ENCODE measurements at places on chromosomes 3 and 15.

DNA sequence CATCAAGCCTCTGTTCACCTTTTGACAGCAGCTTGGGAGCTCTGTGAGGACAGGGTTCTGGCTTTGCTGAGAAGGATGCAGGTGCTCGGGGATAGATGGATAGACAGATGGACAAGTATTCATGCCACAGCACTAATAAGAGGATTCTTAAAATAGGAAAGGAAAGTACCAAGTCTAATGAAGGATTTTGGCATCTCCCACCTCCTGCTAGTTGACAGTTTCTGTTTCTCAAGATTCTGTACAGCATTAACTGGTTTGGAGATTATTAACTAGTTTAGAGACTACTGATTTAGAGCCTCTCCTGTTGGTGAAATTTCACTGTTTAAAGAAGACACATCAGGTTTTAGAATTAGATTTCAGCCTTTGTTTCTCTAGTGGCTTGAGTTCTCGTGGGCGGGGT is 152.3 kb downstream of the CACNA1D start:
- no peak for DNase-seq

- DNase-seq: no peak
Observed at GRCh38 chr3:116254541-116254940, 190.7 kb downstream of the LSAMP start.

DNA sequence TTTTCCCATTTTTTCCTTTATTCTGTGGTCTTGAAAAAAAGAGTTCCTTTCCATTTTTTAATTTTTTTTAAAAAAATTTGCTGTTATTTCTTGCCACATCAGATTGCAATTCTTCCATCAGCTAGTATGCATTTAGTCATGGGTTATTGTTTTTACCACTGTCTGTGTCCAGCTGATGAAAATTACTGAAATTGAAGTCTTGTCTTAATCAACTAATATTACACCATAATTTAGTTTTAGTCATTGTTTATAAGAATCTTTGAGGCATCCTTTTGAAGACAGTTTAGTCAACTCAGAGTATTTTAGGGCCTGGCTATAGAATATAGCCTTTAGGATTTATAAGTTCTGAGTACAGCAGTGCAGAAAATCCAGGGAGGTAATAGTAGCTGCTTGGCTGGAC is 172.1 kb downstream of the LRTM1 start:
- no peak for DNase-seq

DNA sequence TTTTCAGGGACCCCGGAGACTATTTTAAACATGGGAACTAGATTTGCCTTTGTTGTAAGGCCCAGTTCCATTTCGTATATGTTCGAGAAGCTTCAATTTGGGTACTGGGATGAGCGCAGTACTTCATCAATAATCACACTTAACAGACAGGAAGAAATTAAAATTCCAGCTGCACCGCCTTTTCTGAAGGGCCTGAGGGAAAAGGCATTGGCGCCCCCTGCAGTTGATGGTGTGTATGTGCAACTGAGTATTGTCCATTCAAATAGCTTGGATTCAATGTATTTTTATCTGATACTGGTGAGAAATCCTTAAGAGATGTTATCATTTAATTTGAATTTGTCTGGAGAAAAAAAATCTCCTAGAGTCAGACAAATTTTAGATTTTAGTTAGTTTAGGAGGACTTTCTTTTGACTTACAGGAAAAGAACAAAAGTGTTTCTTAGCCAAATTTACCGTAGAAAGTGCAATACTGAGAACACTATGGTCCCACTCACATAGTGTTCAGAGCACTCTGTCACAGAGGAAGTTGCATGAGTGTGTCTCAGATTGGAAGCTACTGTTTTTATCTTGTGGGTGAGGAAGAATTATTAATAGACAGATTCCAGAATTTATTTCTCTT is 5.4 kb upstream of the ALDH1A2 start:
- peak; percentile 33 for DNase-seq

- DNase-seq: no peak
Observed at GRCh38 chr3:62749130-62749529, 126.1 kb downstream of the CADPS start.

DNA sequence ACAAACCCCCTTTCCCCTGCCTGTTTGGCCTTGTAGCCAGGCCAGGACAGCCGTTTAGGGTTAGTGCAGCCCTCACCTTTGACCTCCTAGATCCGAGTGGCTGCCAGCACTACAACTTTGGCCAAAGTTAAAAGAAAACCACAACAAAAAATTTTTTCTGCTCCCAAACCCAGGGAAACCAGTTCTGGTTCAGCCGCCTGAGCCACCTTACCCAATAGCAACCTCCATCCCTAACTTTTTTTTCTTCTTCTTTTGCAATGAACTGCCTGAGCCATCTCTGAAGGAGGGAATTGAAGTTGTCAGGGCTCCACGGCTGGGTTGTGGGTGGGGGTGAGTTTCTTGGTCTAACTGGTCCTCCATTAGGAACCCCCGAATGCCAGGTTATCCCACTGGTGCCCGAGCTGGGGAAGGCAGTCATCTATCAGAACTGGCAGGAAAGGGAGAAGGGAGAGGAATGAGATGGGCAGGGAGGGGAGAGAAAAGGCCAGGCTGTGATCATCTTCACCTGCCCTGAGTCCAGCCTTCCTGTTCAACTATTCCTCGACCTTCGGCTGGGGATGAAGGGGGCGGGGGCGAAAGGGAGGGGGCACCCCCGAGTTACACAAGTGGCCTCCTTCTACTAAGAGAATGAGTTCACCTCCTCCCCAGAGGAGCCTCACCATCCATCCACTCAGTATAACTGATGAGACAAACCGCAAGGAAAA is 6.2 kb upstream of the NR2F2 start:
- DNase-seq: no peak

GRCh38 chr3:55059027-55059629 is 131.3 kb upstream of the LRTM1 start:
- no peak for DNase-seq

DNA sequence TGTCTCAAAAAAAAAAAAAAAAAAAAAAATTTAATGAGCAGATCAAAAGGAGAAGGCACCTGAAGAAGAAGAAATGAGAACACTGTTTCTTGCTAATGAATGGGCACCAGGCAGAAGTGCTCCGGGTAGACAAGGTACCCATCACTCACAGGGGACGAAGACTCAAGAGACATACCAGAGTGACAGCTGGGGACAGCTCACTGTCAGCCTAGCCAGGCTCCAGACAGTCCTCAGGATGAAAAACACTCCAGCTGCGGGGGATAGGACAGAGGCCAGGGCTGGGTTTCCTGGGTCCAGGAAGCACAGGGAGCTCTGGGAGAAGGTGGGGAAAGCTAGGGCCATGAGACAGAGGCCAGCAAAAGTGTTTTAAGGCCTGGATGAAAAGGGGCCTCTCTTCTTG is 48.5 kb upstream of the PARL start:
- no peak for DNase-seq

GRCh38 chr15:81085898-81086297 is 48.2 kb upstream of the CFAP161 start:
- no peak for DNase-seq

DNA sequence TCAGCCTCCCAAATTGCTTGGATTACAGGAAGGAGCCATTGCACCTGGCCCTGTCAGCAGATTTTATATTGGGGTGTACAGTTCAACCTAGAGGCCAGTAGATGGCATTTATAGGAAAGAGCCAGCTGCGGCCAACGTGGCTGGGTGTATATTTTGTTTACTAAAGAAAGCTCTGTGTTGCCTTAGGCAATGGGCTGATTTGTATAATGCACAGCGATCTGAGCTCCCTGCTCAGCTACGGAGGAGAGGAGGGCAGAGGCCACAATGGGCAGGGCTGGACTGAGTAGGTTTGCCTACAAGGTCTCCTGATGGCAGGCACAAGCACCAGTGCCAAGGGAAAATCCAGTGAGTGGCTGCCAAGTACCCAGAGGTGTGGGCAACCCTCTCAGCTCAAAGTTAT is 282.4 kb downstream of the ARPP21 start:
- DNase-seq: no peak

GRCh38 chr15:51054535-51054934 is 40.2 kb downstream of the TNFAIP8L3 start:
- DNase-seq: no peak

DNA sequence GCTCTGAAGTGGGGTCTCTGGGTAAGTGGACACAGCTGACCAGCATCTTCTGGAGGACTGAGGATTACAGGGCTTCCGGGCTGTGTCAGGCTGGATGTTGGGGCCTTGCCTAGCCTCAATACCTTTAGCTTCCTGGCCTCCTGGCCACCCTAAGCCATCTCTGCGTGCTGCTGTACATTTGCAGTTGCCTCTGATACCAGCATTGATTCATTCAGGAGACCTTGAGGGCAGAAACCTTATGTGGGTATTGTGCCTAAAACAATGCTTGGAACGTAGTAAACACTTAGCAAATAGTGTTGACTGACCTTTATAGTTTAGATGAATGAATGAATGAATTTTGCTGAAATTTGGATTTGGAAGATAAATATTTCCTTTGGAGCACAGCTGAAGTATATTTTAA is 97.0 kb downstream of the FLNB start:
- no peak for DNase-seq

DNA sequence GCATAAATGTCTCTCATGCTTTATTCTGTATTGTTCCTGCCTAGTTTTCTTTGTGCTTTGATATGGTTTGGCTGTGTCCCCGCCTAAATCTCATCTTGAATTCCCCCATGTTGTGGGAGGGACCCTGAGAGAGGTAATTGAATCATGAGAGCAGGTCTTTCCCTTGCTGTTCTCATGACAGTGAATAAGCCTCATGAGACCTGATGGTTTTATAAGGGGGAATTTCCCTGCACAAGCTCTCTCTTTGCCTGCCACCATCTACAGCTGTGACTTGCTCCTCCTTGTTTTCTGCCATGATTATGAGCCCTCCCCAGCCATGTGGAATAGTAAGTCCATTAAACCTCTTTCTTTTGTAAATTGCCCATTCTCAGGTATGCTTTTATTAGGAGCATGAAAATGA is 1596.6 kb downstream of the SI start:
- DNase-seq: no peak

GRCh38 chr3:42819351-42819965 is 10.2 kb downstream of the ACKR2 start:
- DNase-seq: no peak

- DNase-seq: no peak
Observed at GRCh38 chr3:182969277-182969676, 11.1 kb downstream of the DCUN1D1 start.

DNA sequence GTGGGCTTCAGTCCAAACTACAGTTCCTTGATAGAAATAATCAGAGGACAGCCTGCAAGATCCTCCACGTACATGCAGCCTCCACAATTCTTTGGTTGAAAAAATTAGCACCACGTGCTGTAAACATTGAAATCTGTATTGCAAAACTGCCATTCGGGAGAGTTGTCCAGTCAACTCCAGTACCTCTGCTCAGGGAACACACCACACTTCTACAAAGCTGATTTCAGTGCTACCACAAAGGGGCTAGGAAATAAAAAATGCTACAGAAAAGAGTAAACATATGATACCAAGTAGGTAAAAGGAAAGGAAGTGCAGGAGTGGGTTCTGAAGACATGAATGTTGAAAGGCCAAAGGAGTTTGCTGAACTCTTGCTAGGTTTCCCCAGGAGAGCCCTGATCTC is 40.4 kb downstream of the GHSR start:
- DNase-seq: no peak

DNA sequence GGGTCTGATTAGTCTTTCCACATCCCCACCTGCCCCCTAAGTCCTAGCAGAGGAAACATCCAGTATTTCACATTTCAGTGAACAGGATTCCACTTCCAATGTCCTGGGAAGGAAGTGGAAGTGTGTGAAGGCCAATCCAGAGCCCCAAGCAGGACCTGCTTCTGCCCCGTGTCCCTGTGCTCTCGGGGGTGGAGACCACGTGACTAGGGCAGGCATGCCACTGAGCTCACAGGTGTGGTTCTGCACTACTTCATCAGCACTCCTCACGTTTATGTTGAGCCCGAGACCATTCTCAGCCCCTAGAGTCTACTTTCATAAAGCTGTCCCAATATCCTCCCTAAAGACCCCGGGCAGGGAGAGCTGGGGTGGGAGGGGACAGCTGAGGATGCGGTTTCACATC is 84.3 kb downstream of the RAB11A start:
- DNase-seq: no peak

DNA sequence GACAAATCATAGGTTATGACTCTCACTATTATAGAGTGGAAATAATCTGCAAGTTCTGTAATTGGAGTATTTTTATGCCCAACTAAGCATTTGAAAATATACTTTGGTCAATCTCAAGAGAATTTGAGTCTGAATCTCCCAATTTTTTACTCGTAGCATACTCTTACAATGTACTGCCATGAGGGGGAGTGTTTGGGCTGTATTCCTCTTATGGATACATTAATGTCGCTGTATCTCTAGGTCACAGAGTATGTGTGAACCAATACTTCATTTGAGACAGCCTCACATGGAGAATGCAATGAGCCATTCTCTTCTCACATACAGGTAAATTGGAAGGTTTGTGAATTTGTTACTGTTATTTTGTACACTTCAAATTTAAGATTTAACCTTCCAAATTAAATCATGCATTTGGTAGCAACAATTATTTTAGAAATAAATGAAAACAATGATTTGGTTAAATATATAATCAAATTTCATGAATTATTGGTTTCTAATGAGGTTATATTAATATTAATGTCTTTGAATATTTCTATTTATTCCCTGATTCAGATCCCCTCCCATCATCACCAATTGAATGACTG is 5.5 kb upstream of the CD200 start:
- DNase-seq: no peak

DNA sequence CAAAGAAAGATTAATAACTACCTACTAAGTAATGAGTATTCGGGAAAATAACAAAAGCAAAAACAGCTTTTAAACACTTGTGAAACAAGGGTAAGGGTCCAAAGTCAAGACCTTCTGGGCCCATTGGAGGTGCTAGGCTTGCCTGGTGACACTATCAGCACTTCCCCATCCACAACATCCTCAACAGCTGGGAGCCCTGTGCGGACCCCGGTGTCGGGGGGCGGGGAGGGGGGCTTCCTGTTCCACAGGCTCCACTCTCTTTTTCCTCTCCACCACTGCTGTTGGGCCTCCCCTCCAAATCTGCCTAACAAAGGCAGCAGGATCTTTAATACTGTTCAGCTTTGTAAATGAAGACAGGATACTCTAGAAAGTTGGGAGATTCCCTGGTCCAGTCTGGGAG is 21.6 kb downstream of the NGRN start:
- DNase-seq: no peak

Measured in stimulated activated CD4-positive, alpha-beta T cell treated with anti-CD3 and anti-CD28 coated beads, Interleukin-1b, Interleukin-23, amount 100 ng/mL, for 1 hour (primary cell).